ENCODE measurements at places on chromosomes 13 and 19.

- DNase-seq: no peak
- H3K36me3 ChIP-seq: peaks cover 68% of the 10 kb centered on the region
- H3K4me3 ChIP-seq: no peak overlapping the region
- no peak overlapping the region for H3K27ac ChIP-seq
- H3K27me3 ChIP-seq: no peaks in the 10 kb centered on the region
- H3K4me1 ChIP-seq: peaks cover 5% of the 10 kb centered on the region
Measured at GRCh38 chr19:4258181-4258580, 11.3 kb downstream of the YJU2 start.

GRCh38 chr13:97339988-97340749, 93.8 kb upstream of the RAP2A start:
- H3K4me1 ChIP-seq: peaks cover 5% of the 10 kb centered on the region
- H3K27me3 ChIP-seq: no peaks in the 10 kb centered on the region
- no peak for DNase-seq
- H3K27ac ChIP-seq: no peak overlapping the region

DNA sequence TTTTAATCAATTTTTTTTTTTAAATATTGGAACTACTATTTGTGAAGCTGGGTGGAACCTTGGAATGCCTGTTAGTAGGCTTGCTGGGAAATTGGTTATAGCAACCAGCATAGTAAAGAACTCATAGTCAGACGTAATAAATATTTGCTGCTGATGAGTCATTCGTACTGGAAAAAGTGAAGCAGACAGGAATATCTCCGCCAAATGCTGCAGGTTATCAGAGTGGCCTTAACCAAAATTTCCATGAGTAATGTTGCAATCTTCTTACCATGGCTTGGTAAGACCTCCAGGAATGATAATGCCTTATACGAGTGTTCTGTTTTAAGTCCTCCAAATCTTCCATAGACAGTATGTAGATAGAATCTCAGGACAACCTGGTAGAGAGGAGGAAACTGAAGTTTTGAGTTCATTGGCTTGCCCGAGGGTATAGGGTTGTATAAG, 34.2 kb downstream of the MBNL2 start:
- no peak overlapping the region for H3K27ac ChIP-seq
- no peak overlapping the region for H3K4me3 ChIP-seq
- no peak for DNase-seq
- no peaks in the 10 kb centered on the region for H3K27me3 ChIP-seq
- H3K4me1 ChIP-seq: peaks cover 19% of the 10 kb centered on the region

DNA sequence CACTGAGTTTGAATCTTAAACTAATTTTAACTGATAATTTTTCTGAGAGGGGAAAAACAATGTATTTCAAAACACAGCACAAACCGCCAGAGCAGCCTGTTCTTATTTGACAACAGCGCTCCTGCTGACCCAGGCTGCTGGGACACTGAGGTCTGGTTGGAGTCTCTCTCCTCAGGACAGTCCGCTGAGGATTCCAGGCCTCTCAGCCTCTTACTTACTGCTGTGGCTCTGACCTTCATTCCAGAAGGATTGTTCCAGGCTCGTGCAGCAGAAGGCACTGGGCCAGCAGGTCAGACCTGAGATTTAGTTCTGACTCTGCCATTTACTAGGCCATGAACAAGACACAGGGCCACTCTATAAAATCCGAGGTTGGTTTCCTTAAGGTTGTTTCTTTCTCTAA, 393.6 kb downstream of the TDRD3 start:
- DNase-seq: no peak
- H3K4me3 ChIP-seq: no peak overlapping the region
- no peak overlapping the region for H3K27ac ChIP-seq

DNA sequence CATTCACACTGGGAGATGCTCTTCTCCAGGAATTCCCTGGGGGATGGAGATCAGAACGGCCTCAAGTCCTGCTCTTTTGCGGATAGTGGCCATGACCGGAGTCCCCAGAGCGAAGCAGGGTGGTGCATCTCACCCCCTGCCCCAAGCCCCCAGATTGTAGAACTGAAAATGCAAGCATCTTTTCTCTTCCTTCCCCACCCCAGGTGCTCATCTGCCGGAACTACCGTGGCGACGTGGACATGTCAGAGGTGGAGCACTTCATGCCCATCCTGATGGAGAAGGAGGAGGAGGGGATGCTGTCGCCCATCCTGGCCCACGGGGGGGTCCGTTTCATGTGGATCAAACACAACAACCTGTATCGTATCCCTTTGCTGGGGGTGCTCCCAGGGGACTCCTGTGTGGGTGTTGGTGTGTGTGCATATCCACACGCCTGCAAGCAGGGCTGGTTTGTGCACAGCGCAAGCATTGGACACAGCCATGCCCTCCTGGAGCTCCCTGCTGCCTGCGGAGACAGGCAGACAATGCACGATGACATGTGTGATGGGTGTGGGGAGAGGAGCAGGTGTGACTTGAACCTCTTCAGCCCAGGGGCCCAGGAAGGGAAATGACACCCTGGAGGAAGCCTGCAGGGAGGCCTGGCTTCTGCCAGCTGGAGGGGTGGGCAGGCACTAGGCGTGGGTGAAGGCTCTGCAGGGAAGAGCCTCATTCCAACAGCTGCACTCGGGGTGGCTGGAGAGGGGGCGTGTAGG, 5.7 kb downstream of the AP1M1 start:
- H3K4me3 ChIP-seq: no peak overlapping the region
- H3K27ac ChIP-seq: no peak overlapping the region
- peaks cover 50% of the 10 kb centered on the region for H3K36me3 ChIP-seq
- DNase-seq: no peak
- H3K4me1 ChIP-seq: peaks cover 17% of the 10 kb centered on the region

DNA sequence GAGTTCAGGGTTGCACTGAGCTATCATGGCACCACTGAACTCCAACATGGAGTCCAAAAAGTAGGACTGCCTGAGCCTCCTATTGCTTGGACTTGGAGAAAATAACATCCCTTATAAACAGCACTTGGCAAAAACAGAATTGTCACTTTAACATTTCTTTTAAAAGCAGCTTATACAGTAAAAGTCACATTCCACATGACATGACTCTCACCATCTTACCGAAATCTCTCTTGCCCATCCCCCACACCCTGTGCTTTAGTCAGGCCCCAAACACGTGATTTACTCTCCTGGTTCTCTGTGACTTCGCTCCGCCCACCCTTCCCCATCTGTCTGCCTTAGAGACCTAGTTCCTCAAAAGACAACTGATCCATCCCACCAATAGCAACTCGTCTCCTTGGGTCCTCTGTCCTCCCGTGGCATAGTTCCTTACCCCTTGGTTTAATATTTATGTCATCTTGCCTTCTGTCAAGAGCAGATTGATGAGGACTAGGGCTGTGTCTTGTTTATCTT, 4.6 kb downstream of the SAFB start:
- no peaks in the 10 kb centered on the region for H3K27me3 ChIP-seq
- no peak overlapping the region for H3K4me3 ChIP-seq
- H3K36me3 ChIP-seq: peaks cover 47% of the 10 kb centered on the region
- H3K4me1 ChIP-seq: peaks cover 58% of the 10 kb centered on the region

- H3K27ac ChIP-seq: no peak overlapping the region
- no peak overlapping the region for H3K4me3 ChIP-seq
- no peak for DNase-seq
Measured at GRCh38 chr13:110756219-110756631, 42.7 kb downstream of the ING1 start.

DNA sequence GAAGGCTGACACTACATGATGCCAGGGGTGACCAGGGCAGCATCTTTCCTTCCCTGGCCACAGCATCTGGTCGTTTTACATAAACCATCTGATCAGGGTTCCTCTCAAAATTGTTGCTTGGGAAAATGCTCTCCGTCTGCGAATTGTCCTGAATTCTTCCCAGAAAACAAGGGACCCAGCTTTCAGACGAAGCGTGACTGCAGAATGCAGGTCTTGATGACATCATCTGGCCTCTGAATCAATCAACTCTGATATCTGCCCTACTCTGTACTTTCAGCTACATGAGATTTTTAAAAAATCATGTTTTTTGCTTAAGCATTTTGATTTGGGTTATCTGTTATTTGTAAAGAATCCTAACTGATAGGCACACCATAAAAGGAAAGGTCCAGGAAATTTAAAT, 246.6 kb upstream of the IRS2 start:
- H3K36me3 ChIP-seq: no peaks in the 10 kb centered on the region
- no peak overlapping the region for H3K4me3 ChIP-seq
- H3K4me1 ChIP-seq: no peaks in the 10 kb centered on the region
- no peak for DNase-seq
- no peaks in the 10 kb centered on the region for H3K27me3 ChIP-seq
- no peak overlapping the region for H3K27ac ChIP-seq

Measured in natural killer cell (primary cell).